ENCODE measurements at places on chromosomes 12 and 14. TPM values are rescaled to one million over a fixed set of nuclear protein-coding genes. Genes with fewer than 3 reads are reported as not detected.

The CD69 gene
- total RNA-seq, result not detected

The SLC6A13 gene
- not detected for total RNA-seq

The CACNA1C gene
- total RNA-seq, result 10.7 TPM

The GNG2 gene
- total RNA-seq, result 6.3 TPM

The POLE2 gene
- 6.4 TPM for total RNA-seq

The UBR7 gene
- total RNA-seq, result 13.5 TPM

The KCNA5 gene
- total RNA-seq, result not detected

The SLC5A8 gene
- not detected for total RNA-seq

The SMAGP gene
- total RNA-seq, result 29.8 TPM

The RAD51AP1 gene
- total RNA-seq, result 9.3 TPM

The PRB2 gene
- not detected for total RNA-seq

The PMCH gene
- total RNA-seq, result not detected

The WIF1 gene
- not detected for total RNA-seq

The TBC1D30 gene
- total RNA-seq, result 0.18 TPM

The TGM1 gene
- 2.0 TPM for total RNA-seq

The SLC6A15 gene
- not detected for total RNA-seq

The MGAT4C gene
- total RNA-seq, result not detected

The KCNK10 gene
- not detected for total RNA-seq

The POTEM gene
- total RNA-seq, result not detected

The TSPAN9 gene
- 35.8 TPM for total RNA-seq

The ALX1 gene
- not detected for total RNA-seq

The METTL25 gene
- 5.8 TPM for total RNA-seq

The LAG3 gene
- 0.16 TPM for total RNA-seq

The TAS2R13 gene
- not detected for total RNA-seq

The PLA2G1B gene
- total RNA-seq, result not detected

The SDR9C7 gene
- total RNA-seq, result not detected

The CGRRF1 gene
- 11.7 TPM for total RNA-seq

The TXNDC16 gene
- total RNA-seq, result 2.1 TPM

The PTGES3 gene
- 170 TPM for total RNA-seq

The RITA1 gene
- total RNA-seq, result 19.8 TPM

The TMPRSS12 gene
- total RNA-seq, result not detected

The LRP1-AS gene
- not detected for total RNA-seq

The MUCL1 gene
- total RNA-seq, result not detected

The FBLN5 gene
- 134 TPM for total RNA-seq

The CCDC196 gene
- total RNA-seq, result not detected

The ADGRD1 gene
- not detected for total RNA-seq

The ACSM4 gene
- not detected for total RNA-seq

The LRRK2 gene
- 0.18 TPM for total RNA-seq

The GPR84 gene
- total RNA-seq, result not detected

The TGFB3 gene
- total RNA-seq, result 5.5 TPM

The AKAP5 gene
- 0.82 TPM for total RNA-seq

The TCL1B gene
- total RNA-seq, result not detected

The SLC25A21 gene
- 0.27 TPM for total RNA-seq

The POMT2 gene
- 46.4 TPM for total RNA-seq

The ADCY6 gene
- total RNA-seq, result 31.5 TPM

The INHBC gene
- not detected for total RNA-seq

The MGP gene
- total RNA-seq, result not detected

The ATP2A2 gene
- total RNA-seq, result 277 TPM

The GALC gene
- total RNA-seq, result 10.2 TPM

The RNASE2 gene
- not detected for total RNA-seq
